GOT3 (cell line): ENCODE measurements at places on chromosomes 5 and 9.

DNA sequence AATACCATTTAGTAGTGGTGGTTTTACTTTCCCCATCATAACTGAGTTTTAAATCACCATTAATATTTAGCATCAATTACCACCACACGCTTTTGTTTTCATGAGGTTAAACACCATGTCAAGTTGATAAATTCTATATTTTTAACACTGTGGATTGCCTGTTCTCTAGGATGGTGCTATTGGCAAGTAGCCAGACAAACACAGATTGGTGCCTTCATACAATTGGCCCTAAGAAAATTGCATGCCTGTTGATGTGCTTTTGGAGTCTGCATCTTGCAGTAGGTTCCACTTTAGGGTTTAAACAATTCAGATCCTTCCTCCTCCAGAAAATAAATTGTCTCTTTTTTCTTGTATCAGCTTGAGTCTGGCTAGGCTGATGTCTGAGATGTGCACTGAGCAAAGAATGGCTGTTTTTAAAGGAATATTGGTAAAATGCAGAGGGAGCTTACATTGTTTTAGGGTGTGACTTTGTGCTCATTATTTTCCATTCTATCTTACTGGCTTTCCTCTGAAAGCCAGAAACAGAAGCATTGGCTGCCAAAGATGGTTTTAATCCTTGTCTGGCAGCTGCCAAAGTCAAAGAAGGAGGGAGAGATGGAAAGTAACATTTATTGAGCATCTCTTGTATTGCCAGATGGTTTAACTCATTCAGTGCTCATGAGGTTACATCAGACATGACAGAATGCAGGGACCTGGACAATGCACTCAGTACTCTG lies 19.6 kb upstream of the MAN2A1 start:
- DNase-seq: no peak

- DNase-seq: no peak
Observed at GRCh38 chr9:136791516-136792276, 552 bp downstream of the TMEM141 start.

DNA sequence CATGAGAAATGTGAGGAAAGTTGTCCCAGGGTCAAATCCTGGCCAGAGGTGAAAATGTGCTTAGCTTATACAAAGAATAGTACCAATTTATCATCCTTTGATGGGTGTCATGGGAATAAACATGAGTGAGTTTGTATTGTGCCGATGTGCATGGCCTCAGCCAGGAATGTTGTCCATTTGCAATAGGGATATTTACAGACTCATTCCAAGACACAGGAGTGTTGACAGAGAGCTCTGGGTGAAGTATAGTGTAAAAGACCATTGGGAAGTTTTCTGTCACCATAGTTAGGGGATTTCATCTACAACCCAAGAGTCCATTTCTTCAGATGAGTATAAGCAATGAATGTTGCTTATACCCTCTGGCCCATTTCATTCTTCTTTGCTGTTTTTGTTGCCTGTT lies 160.1 kb downstream of the DMAC1 start:
- DNase-seq: no peak

- DNase-seq: no peak
Observed at GRCh38 chr5:154346427-154346826, 99.4 kb upstream of the SAP30L start.

- DNase-seq: no peak
Observed at GRCh38 chr5:116681334-116682013, 106.9 kb upstream of the SEMA6A start.
